ENCODE measurements at places on chromosomes 16 and 17. TPM values are rescaled to one million over a fixed set of nuclear protein-coding genes. Genes with fewer than 3 reads are reported as not detected.

DNA sequence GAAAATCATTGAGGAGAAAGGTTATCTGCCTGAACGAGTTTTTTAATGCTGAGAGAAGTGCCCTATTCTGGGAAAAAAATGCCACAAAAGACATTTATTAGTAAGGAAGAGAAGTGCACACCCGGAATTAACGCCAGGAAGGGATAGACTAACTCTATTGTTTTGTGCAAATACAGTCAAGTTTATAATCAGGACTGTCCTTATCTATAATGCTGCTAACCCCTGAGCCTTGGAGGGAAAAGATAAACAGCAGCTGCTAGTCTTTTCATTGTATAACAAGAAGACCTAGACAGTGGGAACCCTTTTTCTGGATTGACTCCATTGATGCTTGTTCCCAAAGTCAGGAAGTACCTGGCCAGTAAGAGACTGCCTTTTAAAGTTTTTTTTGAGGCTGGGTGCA lies 26.5 kb downstream of the BCAS3 start:
- DNase-seq: no peak

DNA sequence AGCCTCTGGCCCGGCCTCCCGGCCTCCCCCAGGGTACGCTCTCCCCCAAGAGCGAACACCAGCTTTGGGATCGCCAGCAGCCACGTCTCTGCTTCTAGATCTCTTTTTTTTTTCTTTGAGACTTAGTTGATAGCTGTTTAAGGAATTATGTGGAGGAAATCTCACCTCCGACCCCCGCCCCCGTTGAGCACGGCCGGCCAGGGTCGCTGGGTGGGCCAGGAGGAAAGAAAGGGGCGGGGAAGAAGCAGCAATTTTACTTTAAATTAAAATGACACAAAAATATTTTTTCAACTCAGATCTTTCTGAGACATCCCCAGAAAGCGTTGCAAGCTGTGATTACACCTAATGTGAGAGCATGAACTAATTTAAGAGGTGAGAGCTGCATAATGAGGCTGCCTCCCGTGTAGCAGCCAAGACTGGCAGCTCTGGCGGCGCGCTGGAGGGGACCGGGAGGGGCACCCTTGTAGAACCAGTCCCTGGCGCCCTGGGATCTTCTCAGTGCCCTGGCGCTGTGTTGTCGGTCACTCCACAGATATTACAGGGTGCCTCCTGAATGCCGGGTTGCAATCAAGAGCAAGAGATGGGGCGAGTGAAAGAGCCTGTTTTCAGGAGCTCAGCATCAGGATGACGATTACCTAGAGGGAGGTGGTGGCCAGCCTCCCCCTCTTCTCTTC lies 1.9 kb upstream of the CBLN1 start:
- DNase-seq: no peak

DNA sequence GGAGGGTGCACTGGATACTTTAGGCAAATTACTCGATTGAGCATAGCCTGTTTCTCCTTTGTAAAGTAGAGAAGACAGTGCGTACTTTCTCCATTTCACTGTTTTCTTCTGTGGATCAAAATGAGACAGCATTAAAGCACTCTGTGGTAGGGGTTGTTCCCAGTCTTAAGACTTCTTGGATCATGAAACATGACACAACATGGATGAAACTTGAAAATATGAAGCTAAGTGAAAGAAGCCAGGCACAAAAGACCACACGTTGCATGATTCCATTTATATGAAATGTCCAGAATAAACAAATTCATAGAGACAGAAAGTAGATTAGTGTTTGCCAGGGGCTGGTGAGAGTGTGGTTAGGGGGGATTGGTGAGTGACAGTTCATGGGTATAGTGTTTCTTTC lies 61.8 kb upstream of the MED9 start:
- no peak for DNase-seq

DNA sequence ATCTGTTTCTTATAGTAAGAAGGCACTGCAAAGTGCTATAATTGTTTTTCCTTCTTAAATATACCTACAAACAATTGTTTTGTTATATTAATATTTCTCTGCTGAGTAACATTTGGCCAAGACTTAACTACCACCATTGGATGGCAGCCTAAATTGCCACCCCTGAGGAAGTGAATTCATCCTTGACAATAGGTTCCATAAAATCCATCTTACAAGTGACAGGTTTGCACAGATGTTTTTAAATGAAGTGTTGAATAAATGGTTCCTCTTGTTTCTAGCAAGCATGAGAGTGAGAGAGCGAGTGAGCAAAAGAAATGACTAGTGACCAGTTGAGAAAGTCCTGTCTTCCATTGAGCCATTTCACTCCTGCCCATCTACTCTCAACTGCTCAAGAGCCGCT lies 8.3 kb upstream of the MPHOSPH6 start:
- DNase-seq: peak; percentile 36

DNA sequence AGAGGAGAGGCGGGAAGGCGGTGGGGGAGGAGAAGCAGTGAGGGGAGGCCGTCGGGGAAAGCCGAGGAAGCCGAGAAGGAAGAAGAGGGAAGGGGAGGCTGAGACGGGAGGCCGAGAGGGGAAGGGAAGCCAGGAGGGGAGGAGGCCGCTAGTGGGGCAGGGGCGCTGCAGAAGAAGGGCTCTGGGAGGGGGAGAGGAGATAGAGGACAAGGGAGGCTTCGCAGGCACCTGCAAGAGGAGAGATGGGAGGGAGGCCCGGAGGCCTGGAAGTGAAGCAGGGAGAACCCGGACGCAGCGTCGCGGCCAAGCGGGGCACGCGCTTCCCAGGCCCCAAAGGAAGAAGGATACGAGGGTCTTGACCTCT lies 2.3 kb downstream of the C17orf58 start:
- DNase-seq: no peak

GRCh38 chr16:67230809-67231660 lies 4.1 kb downstream of the TMEM208 start:
- no peak for DNase-seq

NMT1 gene
- total RNA-seq: 80.8 TPM

HOXB5 gene
- total RNA-seq: 0.90 TPM

ZFP90 gene
- total RNA-seq: 27.6 TPM

DRC7 gene
- not detected for total RNA-seq

Data from LHCN-M2 (cell line).